Central memory CD4-positive, alpha-beta T cell (primary cell): ENCODE measurements at places on chromosomes 5 and 9.

DNA sequence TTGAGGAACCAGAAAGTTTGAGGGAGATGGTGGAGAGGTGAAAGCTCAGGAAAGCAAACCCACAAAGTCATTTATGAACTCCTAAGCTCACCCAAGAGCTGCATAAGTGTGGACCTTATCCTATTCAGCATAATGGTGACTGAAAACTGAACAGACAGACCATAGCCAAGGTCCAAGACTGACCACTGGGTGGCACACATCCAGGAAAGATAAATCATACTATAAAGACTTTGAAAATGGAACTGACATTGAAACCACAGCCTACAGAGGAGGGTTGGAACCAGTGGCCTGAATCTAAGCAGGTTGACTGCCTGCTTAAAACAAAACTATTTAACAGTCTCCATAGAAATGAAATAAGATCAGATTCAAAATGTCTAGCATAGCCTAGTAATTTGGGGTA, 121.0 kb upstream of the RGS7BP start:
- DNase-seq, result no peak

DNA sequence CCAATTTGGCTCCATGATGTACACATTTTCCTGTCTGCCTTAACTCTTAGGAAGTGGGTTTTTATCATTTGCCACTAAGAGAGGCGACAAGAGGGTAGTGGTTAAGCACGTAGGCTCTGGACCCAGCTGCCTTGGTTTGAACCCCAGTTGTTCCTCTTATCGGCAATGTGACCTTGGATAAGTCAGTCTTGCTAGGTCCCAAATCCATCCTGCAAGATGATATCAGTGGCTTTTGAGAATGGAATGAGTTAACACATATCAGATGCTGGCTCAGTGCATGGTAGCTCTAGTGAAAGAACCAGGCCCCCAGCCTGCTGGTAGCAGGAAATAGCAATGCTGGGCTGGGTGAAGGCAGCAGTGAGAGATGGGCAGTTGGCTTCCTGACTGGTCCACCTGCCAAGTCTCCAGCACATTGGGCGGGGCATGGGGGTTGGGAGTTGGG, 72.5 kb downstream of the STK10 start:
- peak; percentile 50 for DNase-seq

DNA sequence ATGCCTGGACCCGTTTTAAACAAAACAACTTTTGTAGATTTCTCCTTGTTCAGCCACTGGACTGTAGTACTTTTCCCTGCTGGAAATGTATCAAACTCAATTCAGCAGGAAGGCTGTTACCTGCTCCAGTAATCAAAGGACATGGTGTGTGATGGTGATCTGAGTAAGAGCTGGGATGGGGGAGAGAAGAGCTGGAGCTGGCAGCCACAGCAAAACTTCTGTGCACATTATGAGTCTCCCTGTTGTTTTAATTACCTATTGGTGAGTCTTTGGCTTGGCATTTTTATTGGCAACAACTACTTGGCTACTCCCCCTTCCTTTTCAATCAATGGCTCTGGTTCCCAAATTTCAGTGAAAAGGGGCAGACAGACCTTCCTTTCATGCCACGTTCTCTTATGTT, 9.7 kb downstream of the NREP start:
- no peak for DNase-seq

DNA sequence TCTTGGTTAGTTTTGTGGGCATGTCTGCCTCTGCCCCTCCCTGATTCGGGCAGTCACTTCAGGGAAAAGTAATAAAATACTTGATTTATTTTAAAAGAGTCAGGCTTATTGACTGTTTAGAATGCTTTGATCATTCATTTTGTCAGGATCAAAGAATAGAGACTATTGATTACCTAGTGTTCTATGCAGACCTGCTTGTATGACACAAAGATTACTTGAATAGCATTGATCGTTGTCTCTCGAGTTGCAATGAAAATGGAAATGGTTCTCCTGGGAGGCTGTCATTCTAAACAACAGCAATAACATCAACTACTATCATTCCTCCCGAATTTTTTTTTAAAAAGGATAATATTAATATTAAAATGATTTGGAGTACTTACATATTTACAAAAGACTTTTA, 133.2 kb upstream of the DMAC1 start:
- DNase-seq, result no peak

DNA sequence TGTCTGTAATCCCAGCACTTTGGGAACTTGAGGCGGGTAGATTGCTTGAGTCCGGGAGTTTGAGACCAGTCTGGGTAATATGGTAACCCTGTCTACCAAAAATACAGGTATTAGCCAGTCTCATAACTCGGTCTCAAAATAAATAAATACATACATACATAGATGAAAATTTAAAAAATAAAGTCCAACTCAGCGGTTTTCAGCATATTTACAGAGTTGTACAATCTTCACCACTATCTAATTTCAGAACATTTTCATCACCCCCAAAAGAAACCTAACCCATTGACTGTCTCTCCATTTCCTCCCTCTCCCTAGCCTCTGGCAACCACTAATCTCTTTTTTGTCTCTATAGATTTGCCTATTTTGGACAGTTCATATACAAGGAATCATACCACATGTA, 10.7 kb downstream of the RMND5B start:
- no peak for DNase-seq

DNA sequence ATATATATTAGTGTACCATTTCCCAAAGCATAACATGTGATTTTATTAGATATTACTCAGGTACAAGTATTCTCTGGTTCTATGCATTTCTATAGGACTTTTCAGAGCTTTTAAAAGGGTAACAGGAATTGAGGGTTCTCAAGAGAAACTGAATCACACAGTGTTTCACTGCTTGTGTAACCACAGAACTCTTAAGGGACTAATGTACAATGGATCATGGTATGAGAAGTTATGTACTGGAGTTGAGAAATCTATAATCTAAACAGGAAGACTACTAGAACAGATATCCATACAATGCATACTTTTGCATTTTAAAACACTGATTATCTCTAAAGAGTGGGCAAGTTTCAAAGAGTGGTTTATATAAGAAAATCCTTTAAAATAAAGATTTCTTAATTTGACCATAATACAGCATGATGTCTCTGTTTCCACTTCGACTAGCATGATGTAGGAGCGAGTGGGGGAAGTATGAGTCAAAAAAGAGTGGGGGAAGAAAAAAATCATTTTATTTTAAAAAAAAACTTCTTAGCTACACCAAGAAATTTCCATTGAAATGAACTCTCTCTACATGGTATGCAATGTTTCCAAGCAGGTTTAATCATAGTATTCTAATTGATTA, 183.5 kb downstream of the RFX3 start:
- no peak for DNase-seq

- DNase-seq, result no peak
Measured at GRCh38 chr5:81802625-81803024, 51.7 kb upstream of the SSBP2 start.

- no peak for DNase-seq
Measured at GRCh38 chr5:8376478-8376877, 507.5 kb downstream of the MTRR start.

DNA sequence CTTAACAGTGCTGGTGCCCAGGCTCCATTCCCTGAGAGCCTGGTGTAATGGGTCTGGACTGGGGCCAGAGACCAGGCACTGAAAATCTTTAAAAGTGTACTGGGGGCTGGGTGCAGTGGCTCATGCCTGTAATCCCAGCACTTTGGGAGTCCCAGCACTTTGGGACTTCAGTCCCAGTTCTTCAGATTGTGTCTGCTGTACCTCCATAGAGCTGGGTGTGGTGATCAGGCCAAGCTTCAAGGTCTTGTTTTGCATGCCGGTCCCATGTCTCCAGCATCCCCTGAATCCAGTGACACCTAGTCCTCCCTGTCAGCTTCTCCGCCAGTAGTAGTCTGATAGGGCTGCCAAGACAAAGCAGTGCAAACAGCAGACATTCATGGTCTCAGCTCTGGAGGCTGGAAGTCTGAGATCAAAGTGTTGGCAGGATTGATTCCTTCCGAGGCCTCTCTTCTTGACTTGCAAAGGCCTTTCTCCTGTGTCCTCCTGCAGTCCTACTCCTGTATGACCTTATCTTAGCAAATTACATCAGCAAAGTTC, 108.2 kb downstream of the SYK start:
- no peak for DNase-seq

- no peak for DNase-seq
Measured at GRCh38 chr5:106833517-106833916, 837.2 kb downstream of the EFNA5 start.

- no peak for DNase-seq
Measured at GRCh38 chr9:94554078-94554438, 825 bp upstream of the PCAT7 start.

GRCh38 chr9:128841694-128842492, 12.3 kb upstream of the SPOUT1 start:
- DNase-seq, result no peak

DNA sequence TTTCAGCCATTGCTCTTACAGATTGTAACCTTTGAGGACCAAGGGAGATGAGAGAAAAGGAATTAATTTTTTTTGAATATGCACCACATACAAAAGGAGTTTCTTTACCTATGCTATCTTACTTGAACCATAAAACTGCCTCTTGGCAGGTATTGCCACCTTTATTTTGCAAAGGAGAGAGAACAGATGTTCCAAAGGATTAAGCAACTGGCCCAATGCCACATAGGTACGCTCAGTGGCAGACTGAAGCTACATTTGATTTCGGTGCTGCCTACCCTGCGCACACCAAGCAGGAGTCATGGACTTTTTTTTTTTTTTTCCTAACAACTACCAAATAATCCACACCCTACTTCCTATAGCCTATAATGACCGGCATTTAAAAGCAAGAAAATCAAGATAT, 43.1 kb downstream of the SAXO1 start:
- no peak for DNase-seq

GRCh38 chr9:6909181-6909580, 151.4 kb downstream of the KDM4C start:
- DNase-seq, result no peak

- no peak for DNase-seq
Measured at GRCh38 chr9:137988701-137989100, 111.1 kb downstream of the CACNA1B start.

DNA sequence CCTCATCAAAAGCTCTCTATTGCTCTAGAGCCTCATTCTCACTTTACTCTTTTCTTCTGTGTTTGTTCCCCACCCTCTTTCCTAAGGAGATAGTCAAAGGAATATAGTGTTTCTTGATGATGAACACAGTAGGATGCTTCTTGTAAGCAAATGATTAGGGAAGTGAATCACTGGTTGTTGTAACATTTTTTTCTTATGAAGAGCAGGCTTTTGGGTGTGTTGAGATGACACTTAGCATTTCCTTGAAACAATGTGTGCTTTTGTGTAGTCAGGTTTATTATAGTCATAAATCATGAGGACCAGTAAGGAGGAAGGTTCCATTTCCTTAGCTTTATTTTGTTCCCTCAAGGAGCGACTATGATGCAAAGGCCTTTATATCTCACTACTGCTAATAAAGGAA, 1991.3 kb upstream of the C9orf72 start:
- DNase-seq, result no peak

DNA sequence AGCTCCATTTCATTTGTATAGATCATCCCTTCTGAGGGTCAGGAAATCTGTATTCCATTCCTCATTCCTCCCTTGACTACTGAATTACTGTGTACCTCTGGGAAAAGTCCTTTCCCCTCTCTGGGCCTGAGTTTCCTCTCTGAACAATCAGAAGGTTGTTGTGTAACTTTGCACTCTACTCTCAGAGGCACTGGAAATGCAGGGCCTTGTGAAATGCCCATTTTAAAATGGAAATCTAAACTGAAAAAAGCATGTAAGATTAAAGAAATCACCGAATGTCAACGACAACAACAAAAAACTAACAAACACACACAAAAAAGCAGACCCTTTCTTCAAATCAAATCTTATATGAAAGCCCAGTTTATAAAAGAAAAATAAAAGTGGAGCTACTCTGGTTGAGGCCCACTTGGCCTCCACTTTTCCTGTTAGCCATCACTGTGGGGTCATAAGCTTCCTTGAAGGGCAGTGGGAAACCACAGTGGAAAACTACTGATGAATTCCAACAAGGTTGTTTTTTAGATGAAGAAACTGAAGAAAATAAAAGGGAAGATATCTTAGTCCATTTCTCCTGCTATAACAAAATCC, 21.6 kb upstream of the GRPEL2 start:
- DNase-seq, result no peak

GRCh38 chr5:84383816-84384603, 670 bp downstream of the EDIL3 start:
- no peak for DNase-seq

GRCh38 chr5:923281-923873, 30.7 kb downstream of the TRIP13 start:
- DNase-seq, result peak; percentile 50

DNA sequence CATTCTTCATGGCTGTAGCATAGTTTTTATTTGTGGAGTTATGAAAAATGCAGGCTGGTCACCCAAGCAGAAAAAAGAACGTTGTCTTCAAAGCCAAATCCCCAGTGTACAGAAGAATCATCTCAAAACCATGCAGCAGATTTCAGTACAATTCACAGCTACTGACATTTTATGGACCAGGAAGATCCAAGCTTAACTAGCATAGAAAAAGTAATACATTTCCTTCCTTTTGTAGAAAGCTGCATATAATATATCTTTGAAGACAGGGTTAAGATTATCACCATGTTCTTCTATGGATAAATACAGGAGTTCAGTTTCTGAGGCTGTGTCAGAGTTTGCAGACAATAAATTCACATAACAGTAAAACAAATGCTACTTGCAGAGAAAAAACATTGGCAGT, 1054.8 kb upstream of the C9orf72 start:
- DNase-seq, result no peak

GRCh38 chr5:19918780-19919179, 69.2 kb downstream of the CDH18 start:
- DNase-seq, result no peak

DNA sequence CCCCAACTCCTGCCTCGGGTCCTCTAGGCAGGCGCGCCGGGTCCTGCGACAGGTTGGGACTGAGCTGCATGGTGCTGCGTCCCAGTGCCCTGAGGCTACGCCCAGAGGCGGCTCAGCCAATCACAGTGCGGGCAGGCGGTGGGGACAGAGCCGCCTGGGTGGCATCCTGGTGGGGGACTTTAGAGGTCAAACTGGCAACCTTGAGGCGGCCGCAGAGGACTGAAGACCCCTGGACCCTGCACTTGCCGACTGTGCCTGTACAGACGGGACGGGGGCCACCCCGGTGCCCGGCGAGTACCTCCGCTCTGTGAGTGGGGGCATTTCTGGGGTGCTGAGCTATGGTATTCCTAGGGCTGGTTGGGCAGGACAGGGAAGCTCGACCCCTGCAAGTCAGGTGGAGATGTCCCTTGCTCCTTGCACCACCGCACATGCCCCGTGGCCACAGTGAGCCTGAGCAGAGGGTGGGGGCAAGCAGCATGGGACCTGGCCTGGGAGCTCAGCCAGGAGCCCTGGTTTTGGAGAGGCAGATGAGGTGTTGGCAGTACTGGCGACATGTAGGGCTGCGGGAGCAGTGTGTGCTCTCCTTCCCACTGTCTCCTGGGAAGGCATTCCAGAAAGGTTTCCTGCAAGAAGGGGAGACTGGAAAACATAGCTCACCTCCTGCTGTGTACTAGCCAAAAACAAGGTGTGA, 45.5 kb downstream of the CTSL start:
- DNase-seq, result no peak

- DNase-seq, result no peak
Measured at GRCh38 chr5:9176641-9177040, 369.2 kb downstream of the SEMA5A start.
